NCI-H2081 treated with DMSO at 0.1 percent for 48 hours (cell line): ENCODE measurements at places on chromosomes 6 and 20.

- DNase-seq: no peak
Measured at GRCh38 chr6:108564178-108564577, 3.5 kb downstream of the FOXO3 start.

- DNase-seq: no peak
Measured at GRCh38 chr20:2747676-2748235, 52.7 kb downstream of the CPXM1 start.

DNA sequence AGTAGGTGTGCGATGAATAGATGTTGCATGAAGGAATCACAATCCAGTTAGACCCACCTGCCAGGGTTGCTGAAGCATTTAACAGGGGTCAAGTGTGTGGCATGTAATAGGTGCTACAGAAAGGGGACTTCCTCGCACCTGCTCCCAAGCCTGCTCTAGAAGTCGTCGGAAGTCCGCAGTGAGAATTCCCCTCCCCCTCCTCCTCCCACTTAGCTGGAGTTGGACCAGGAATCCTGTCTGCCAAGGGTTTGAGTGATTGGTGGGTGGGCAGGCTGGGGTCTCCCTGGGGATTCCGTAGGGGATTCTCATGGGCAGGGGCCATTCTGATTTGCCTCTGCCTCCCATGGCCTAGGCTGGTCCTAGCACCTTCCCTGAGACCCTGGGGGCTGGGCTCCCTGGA lies 10.3 kb downstream of the SCRT2 start:
- no peak for DNase-seq

DNA sequence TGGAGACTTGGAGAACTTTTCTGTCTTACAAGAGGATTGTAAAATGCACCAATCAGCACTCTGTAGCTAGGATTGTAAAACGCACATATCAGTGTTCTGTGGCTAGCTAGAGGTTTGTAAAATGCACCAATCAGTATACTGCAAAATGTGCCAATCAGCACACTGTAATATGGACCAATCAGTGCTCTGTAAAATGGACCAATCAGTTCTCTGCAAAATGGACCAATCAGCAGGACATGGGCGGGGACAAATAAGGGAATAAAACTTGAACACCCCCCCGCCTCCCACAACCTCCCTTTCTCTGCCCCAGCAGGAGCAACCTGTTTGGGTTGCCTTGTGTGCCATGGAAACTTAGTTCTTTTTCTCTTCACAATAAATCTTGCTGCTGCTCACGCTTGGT lies 12.8 kb upstream of the RPS10 start:
- DNase-seq: no peak

DNA sequence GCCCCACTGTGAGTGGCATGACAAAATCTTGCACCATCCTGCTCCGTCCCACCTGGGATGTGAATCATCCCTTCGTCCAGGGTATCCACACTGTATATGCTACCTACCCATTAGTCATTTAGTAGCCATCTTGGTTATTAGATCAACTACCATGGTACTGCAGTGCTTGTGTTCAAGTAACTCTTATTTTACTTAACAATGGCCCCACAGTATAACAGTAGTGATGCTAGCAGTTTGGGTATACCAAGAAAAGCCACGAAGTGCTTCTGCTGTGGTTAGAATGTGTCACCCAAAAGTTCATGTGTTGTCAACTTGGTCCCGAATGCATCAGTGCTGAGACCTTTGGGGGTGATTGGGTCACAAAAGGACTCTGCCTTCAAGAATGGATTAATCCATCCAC lies 11.7 kb downstream of the OSER1 start:
- DNase-seq: no peak

GRCh38 chr20:40954521-40955165 lies 74.0 kb upstream of the TOP1 start:
- no peak for DNase-seq

DNA sequence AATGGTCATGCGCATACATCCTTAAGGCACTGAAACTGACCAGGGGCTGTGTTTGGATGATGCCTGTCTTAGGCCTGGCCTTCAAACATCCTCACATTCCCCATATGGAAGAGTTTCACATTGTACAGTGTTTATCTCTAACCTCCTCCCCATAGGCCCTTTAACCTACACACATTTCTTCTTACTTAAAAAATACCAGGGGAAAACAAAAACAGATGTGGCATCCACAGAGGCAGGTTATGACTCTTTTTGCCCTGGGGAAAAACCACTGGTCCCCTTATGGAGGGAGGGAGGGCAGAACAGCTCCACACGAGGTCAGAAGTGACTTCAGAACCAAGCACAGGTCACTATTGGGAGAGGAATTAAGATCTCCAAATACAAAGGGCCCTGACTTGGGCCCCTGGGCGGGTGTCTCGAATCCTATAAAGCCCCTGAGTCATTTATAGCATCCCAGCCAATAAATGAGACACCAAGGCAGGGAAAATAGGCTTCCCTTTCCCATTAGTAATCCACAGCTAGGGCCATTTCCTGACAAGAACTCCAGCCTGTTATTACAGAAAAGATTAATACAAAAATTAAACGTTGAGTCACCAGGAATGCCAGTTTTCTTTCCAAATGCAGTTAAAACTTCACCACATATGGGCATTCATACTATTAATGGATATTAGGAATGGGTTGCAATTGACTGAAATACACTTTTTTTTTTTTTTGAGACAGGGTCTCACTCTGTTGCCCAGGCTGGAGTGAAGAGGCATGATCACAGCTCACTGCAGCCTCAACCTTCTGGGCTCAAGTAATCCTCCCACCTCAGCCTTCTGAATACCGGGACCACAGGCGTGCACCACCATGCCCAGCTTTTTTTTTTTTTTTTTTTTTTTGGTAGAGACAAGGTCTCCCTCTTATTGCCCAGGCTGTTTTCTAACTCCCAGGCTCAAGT lies 107.2 kb downstream of the ATP9A start:
- DNase-seq: no peak

DNA sequence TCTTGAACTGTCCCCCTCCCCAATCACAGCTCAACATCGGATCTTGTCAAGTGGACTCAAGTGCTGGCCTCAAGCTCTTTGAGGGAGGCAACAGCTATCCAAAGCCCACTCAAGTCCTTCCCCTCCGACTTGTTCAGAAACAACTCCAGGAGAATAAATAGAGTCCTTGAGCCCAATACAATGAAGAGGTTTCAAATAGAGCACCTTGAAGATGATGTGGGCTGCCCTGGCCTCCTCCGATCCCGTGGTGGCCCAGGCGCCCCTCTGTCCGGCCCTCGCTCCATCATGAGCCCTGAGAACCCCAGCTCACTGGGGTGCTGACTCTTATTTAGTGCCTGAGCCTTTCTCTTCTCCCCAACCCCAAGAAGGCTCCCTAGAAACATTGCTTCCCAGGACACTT lies 164.3 kb upstream of the PMEPA1 start:
- DNase-seq: no peak
